ENCODE measurements at places on chromosomes 2 and 18. TPM values are rescaled to one million over a fixed set of nuclear protein-coding genes. Genes with fewer than 3 reads are reported as not detected.
A peak's percentile ranks its signal among the peaks of the same experiment; 100 is the strongest.

DNA sequence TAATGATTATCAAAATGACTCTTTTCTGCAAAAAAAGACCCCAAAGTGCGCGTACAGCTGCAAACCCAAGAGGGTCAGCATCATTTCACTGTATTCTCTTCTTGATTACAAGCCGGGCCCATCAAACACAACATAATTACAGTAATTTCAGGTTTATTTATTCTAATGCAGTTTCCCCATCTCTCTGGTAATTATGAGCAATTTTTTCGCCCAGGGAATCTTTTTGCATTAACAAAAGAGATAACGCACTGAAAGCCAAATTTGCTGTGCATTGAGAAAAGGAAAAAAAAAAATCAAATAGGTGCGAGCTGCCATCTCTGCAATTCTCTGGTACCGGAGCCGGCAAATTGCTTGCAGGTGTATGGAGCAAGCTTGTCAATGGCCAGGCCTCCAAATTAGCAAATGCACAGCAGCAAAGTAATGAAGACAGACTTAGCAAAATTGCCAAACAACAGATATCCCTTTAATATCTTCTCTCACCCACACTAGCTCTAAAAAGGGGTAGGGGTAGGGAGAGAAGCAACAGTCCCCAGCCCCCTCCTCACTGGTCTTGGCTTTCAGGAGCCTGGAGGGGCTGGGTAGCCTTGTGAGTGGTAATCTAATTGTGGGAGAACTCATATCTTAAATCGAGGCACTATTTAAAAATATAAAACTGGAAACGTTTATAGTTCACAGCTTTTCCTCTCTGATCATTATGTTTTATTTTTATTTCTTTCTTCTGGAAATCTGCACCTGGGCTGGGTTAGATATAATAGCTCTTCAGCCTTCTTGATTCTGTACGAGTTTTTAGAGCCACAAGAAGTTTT is 6.7 kb downstream of the DLX1 start:
- no peak for DNase-seq

TXNDC2 gene
- not detected for total RNA-seq

GRCh38 chr2:24643051-24643450 is 150.1 kb downstream of the PTRHD1 start:
- DNase-seq = no peak

DNA sequence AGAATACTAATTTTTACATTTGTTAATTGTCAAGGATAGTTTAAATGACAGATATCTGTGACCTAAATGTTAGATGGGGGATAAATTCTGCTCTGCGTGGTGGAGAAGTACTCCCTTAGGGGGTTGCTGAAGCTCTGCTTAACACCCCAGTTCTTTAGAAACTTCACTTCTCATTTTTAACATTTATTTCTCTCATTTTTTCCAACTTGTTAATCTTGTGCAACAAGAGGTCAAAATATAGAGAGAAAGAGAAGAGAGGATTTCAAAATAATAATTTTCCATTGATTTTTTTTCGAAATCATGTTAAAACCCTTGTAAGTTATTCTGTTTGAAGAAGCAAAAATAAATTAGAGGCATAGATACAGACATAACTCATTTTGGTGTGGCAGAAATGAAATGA is 61.3 kb upstream of the SLC8A1 start:
- DNase-seq = no peak

TMEM163 gene
- total RNA-seq = 0.58 TPM

ADCYAP1 gene
- total RNA-seq = 8.1 TPM

DNA sequence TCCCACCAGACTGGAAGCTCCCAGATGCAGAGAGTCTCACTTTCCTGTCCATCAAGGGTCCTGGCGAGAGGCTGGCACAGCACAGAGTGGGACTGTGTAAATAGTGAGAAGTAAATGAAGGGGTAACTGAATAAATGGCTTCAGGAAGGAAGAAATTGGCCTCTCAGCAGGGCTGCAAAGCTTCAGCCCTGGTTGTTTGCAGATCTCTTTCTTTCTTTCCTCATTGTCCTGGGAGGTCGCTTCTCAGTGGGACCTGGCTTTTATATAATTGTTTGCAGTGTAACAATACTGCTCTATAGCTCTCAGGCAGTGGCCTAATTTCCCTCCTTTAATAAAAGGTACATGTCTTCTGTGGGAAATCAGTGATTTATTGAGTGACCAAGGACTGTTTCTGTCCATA is 74.9 kb upstream of the GPR45 start:
- no peak for DNase-seq

GKN2 gene
- 221 TPM for total RNA-seq

GRCh38 chr18:59881728-59882656 is 17.8 kb upstream of the PMAIP1 start:
- peak; percentile 47 for DNase-seq

PRKAG3 gene
- total RNA-seq = not detected

ADGRF3 gene
- total RNA-seq = not detected

DNA sequence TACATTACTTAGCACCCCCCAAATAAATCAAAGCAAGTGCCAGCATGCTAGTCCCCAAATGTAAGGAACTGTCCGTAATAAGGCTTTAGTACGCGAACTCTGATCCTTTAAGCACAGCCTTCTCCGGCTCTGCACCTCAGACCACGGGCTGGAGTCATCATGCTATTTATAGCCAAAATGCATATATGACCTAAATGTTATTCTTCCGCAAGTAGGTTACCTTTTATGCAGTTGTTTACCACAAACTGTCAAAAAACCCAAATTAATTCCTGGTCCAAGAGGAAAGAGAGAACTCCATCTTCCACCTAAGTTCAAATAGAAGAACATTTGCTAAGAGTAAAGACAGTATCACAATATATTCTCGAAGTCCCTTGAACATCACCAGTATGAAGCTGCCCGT is 42.7 kb downstream of the ZNF516 start:
- DNase-seq = peak; percentile 76

AGXT gene
- not detected for total RNA-seq

DNA sequence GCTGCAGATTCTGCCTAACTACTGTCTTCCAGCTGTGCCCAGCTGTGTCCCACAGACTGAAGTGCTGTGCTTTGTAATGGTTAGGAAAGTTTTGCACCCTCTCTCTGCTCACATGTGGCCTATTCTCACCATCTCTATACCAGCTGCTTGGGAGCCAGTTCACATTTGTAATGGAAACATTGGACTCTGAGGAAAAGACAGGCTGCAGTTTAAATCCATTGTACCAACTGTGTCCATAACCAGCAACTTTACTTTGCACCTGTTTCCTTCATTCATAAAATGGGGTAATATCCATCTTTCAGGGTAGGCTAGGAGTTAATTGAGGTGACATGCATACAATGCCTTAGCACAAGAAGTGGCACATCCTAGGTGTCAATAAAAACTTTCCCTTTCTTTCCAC is 344.0 kb downstream of the TNS1 start:
- DNase-seq = no peak

LIMS3 gene
- total RNA-seq = not detected

DNA sequence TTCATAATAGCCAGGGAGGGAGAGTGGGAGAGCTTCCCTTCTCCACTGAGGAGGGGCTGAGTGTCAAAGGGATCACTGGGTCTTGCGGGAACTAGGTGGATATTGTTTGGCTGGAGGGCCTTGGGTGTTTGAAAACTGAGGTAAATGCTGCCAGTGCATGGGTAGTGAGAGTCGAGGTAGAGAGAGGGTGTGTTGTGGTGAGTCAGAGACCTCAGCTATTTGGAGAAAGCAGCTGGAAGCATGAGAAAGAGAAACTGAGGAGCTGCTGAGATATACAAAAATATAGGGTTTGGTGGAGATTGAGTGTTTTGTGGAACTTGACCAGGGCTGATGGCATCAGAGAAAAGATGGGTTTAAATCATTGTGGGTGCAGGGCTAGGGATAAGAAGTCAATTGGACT is 127.0 kb upstream of the CCDC195 start:
- DNase-seq = no peak

- DNase-seq = no peak
Measured at GRCh38 chr2:226223704-226224103, 575.9 kb downstream of the IRS1 start.

DNA sequence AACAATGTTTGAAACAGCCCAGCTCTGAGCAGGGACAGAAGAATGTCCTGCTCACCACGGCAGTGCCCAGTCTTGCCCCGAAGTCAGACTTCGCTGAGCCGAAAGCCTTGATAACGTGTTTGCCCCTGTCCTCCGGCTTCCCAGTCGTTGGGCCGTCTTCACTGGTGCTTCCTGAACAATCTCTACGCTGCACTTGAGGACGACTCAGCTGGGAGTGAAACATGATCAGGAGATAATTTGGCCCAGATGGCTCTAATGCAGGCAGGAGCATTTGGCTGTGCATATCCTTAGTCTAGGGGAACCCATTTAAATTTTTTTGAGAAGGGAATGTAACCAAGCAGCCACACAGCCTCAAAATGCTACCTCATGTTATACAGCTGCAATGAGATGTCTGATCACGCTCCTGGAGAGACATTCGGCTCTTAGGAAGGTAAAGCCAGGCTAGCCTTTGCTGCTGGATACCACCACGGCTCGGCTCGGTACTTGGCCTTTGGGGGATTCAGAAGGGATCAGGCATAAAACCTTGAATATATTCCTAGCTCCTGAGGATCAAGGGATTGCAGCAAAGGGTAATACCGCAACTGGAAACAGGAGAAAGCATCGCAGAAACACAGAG is 43.6 kb downstream of the FECH start:
- DNase-seq = no peak

DNA sequence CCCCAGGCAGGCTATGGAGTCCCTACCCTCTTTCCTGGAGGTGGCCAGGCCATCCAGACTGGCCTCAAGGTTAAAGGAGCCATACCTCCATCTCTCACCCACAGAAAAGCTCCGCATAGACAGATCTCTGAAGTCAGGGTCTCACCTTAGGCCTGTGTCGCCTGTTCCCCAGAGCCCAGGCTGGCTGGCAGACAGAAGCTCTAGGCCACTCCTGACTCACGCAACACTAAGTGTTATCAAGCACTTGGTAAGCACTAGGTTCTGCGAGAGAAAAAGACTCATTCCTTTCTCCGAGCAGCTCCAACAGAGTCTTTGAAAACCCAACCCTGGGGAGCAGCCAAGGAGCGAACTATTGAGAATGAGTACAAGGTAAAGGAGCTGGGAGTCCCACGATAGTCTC is 6.1 kb downstream of the SMAD7 start:
- DNase-seq = peak; percentile 23

DNA sequence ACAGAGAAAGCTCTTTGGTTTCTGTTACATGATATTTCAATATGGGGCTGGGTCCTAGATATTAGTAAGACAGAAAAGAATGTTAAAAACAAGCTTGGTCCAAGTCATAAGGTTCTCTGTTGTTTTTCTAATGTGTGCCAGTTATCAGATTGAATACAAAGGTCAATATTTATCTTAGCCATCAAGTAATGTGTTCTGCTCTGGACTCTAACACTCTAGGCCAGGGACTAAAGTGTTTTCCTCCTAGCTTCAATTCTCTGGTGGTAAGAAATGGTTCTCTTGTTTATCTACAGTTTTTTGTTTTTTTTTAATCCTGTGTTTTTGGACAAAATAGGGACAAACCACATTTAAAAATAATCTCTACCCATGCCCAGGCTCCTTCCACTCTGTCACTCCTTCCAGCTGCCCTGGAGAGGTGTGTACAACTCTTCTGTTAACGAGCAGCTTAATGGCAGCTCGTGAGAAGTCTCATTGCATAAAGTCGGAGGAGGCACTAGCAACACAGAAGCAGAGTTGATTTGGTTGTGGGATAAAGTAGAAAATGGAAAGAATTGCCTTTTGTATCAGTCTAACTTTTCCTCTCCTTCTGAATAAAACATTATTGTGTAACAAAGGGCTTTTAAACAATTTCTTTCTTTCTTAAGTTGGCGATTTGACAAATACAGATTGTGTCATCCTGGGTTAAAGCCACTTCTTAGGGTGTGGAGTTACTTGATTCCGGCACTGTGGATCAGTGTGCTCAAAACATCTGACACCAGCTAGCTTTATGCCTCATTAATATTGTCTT is 8.0 kb upstream of the SESTD1 start:
- DNase-seq = peak; percentile 39

DNA sequence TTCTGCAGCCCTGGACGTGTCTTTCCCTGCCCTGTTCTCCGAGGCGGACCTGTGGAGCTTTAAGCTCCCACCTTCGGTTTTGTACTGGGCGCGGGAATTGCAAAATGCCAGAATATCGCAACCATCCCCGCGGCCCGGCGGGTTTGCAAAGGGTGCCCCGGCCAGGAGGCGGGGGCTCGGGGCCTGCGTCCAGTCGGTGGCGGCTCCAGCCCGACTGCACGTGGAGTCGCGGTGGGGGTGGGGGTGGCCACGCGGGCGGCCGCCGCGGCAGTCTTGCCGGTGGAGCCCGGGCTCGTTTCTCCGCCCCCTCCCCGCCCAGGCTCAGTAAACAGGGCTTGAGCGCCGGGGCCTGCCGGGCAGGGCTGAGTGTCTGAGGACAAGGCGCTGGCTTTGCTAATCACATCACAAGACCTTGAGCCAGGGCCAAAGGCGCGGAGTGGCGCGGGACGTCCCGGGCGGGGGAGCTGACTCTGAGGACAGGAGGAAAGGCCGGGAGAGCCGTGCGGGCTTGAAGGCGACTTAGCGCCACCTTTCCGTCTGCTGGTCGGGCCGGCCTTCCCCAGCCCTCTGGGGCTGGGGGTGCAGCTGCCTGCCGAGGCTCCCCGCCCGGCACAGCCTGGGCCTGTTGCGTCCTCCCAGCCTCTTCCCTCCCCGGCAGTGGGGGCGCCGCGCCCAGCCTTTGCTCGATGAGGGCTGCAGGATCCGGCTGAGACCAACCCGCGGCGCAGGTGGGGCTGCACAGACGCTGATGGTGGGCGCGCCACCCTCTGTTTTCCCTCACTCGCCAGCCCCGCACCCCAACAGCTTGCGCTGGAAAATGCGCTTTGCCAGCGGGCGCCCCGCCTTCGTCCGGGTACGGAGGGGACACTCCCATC is 786 bp upstream of the ZFP36L2 start:
- DNase-seq = peak; percentile 98

HYCC2 gene
- total RNA-seq = 14.7 TPM

GRCh38 chr2:71070294-71071093 is 2.0 kb downstream of the NAGK start:
- DNase-seq = peak; percentile 62

SKOR2 gene
- total RNA-seq = not detected

GRCh38 chr18:48660346-48661228 is 121.8 kb downstream of the CTIF start:
- DNase-seq = peak; percentile 24

LRRTM1 gene
- not detected for total RNA-seq

DNA sequence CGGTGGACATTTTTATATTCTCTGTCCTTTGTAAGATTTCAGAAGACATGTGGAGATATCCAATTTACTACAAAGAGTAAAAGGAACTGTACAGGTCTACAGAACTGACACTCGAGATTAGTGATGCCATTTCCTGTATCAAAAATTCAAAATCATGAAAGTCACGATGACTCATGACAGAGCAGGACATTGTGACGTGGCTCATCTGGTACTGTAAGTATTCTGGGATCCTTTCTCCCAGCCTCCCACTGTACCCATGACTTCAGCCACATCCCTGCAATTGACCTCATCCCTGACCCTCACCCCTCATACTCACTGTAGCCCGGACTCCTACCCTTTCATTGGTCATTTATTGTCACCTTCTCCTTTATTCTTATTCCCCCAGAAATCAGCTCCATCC is 736.5 kb downstream of the EPHA4 start:
- DNase-seq = no peak

- DNase-seq = no peak
Measured at GRCh38 chr2:183250061-183250460, 125.8 kb downstream of the NUP35 start.

SFXN5 gene
- 17.4 TPM for total RNA-seq
